ENCODE measurements at places on chromosomes 7 and 10.

- no peaks in the 10 kb centered on the region for H3K4me1 ChIP-seq
- H3K36me3 ChIP-seq, result no peaks in the 10 kb centered on the region
Measured at GRCh38 chr7:132078891-132079735, 497.2 kb downstream of the PLXNA4 start.

- H3K4me1 ChIP-seq, result no peaks in the 10 kb centered on the region
- no peak for DNase-seq
- H3K27ac ChIP-seq, result no peak overlapping the region
- no peak overlapping the region for H3K4me3 ChIP-seq
Measured at GRCh38 chr10:56142092-56142728, 218.8 kb downstream of the ZWINT start.

- H3K36me3 ChIP-seq, result no peaks in the 10 kb centered on the region
- H3K4me3 ChIP-seq, result no peak overlapping the region
- no peaks in the 10 kb centered on the region for H3K4me1 ChIP-seq
- no peak for DNase-seq
Measured at GRCh38 chr7:79272066-79272669, 181.3 kb downstream of the MAGI2 start.

- no peaks in the 10 kb centered on the region for H3K27me3 ChIP-seq
- H3K36me3 ChIP-seq, result no peaks in the 10 kb centered on the region
- DNase-seq, result no peak
- H3K4me1 ChIP-seq, result peaks cover 2% of the 10 kb centered on the region
- no peak overlapping the region for H3K27ac ChIP-seq
- H3K4me3 ChIP-seq, result no peak overlapping the region
Measured at GRCh38 chr10:29537799-29538198, 97.0 kb downstream of the SVIL start.

GRCh38 chr10:88442716-88443115, 140.4 kb downstream of the RNLS start:
- H3K4me3 ChIP-seq, result no peak overlapping the region
- H3K4me1 ChIP-seq, result no peaks in the 10 kb centered on the region
- H3K27ac ChIP-seq, result no peak overlapping the region
- no peak for DNase-seq
- no peaks in the 10 kb centered on the region for H3K27me3 ChIP-seq
- no peaks in the 10 kb centered on the region for H3K36me3 ChIP-seq

DNA sequence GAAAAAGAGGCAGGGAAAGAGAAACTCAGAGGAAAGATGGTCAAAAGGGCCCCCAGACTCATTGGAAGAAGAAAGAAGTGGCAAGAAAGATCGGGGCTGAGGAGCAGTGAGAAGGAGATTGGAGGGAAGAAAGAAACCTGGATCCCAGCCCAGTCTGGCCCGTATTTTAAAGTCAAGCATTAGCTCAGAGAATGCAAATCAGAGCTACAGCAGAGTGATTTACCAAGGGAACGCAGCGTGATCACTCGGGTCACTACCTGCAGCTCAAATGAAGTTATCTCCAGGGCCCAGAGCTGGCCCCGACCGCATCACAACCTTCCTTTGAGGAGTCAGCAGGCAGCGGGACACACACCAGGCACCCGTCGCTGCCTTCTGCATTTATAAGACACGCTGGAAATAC, 72.8 kb downstream of the CARD11 start:
- H3K4me3 ChIP-seq, result no peak overlapping the region
- H3K27me3 ChIP-seq, result no peaks in the 10 kb centered on the region
- peaks cover 36% of the 10 kb centered on the region for H3K4me1 ChIP-seq
- peaks cover 44% of the 10 kb centered on the region for H3K36me3 ChIP-seq

- H3K4me3 ChIP-seq, result no peak overlapping the region
- no peaks in the 10 kb centered on the region for H3K36me3 ChIP-seq
- DNase-seq, result no peak
- no peak overlapping the region for H3K27ac ChIP-seq
- H3K4me1 ChIP-seq, result no peaks in the 10 kb centered on the region
- H3K27me3 ChIP-seq, result no peaks in the 10 kb centered on the region
Measured at GRCh38 chr10:83542774-83543411, 596.4 kb upstream of the GHITM start.

GRCh38 chr10:79608505-79609375, 2.0 kb upstream of the SFTPA1 start:
- DNase-seq, result peak; percentile 68
- no peak overlapping the region for H3K4me3 ChIP-seq
- no peaks in the 10 kb centered on the region for H3K4me1 ChIP-seq
- H3K36me3 ChIP-seq, result no peaks in the 10 kb centered on the region
- H3K27me3 ChIP-seq, result no peaks in the 10 kb centered on the region

GRCh38 chr10:1198453-1199344, 142.5 kb downstream of the WDR37 start:
- DNase-seq, result no peak
- H3K27me3 ChIP-seq, result peaks cover 3% of the 10 kb centered on the region
- peaks cover 5% of the 10 kb centered on the region for H3K4me1 ChIP-seq
- no peak overlapping the region for H3K4me3 ChIP-seq

- no peak overlapping the region for H3K27ac ChIP-seq
- no peak for DNase-seq
Measured at GRCh38 chr7:37759526-37759925, 76.0 kb downstream of the GPR141 start.

DNA sequence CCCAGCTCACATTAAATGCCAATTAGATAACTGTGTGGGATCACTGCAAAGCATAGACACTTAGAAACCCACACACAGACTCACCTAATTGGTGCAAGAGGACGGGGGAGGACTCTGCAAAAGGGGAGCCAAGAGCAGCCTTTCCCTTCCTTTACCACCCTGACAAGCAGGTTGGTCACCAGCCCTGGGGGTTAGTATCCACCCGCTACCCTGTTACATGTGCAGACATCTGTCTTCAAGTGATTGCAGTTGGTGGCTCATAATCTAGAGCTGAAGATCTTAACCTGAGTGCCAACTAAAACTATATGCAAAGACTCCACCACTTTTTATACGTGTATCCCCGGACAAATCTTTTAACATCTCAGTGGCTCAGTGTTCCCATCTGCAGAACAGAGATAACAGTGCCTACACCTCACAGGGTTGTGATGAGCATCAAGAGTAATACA, 56.9 kb downstream of the SORBS1 start:
- no peak overlapping the region for H3K27ac ChIP-seq
- no peak for DNase-seq
- no peak overlapping the region for H3K4me3 ChIP-seq
- no peaks in the 10 kb centered on the region for H3K36me3 ChIP-seq

GRCh38 chr7:44045226-44046014, 918 bp downstream of the DBNL start:
- H3K36me3 ChIP-seq, result peaks cover 46% of the 10 kb centered on the region
- H3K4me1 ChIP-seq, result peaks cover 54% of the 10 kb centered on the region
- H3K27me3 ChIP-seq, result no peaks in the 10 kb centered on the region

- H3K4me1 ChIP-seq, result peaks cover 25% of the 10 kb centered on the region
- peak; percentile 83 for DNase-seq
- H3K36me3 ChIP-seq, result no peaks in the 10 kb centered on the region
- no peak overlapping the region for H3K4me3 ChIP-seq
- no peaks in the 10 kb centered on the region for H3K27me3 ChIP-seq
Measured at GRCh38 chr7:106056513-106057203, 55.5 kb downstream of the SYPL1 start.

DNA sequence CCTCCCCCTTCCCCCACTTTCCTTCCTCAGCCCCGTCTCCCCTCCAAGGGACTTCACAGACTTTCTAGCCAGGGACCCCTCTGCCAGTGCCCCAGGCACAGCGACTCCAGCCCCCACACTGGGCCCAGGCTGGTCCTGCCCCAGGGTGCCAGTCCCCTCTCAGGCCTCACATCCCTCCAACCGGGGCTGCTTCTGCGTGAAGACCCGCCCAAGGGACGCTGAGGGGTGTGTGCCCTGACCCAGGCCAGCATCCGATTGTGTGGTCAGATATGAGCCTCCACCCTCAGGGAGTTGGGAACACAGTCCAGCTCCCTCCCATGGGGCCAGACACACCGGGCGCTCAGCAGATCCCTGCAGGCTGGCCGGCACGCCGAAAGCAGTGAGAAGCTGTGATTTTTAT, 97.0 kb downstream of the MICALL2 start:
- H3K36me3 ChIP-seq, result no peaks in the 10 kb centered on the region
- no peaks in the 10 kb centered on the region for H3K4me1 ChIP-seq
- H3K27me3 ChIP-seq, result peaks cover 11% of the 10 kb centered on the region
- no peak overlapping the region for H3K4me3 ChIP-seq

DNA sequence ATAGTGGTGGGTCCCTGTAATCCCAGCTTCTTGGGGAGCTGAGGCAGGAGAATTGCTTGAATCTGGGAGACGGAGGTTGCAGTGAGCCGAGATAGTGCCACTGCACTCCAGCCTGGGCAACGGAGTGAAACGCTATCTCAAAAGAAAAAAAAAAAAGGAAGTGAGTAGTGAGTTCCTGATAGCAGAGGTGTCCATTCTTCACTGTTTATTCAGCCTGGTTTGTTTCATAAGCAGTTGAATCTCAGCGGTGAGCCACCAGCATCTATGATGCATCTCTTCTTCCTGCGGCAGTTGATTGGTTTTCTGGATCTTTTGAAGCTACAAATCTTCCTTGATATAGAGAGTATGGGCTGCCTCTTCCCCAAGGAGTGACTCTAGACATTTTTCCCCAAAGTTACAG, 316.1 kb upstream of the MTPN start:
- H3K27ac ChIP-seq, result no peak overlapping the region
- DNase-seq, result no peak
- no peak overlapping the region for H3K4me3 ChIP-seq
- H3K27me3 ChIP-seq, result no peaks in the 10 kb centered on the region
- no peaks in the 10 kb centered on the region for H3K36me3 ChIP-seq
- H3K4me1 ChIP-seq, result no peaks in the 10 kb centered on the region

DNA sequence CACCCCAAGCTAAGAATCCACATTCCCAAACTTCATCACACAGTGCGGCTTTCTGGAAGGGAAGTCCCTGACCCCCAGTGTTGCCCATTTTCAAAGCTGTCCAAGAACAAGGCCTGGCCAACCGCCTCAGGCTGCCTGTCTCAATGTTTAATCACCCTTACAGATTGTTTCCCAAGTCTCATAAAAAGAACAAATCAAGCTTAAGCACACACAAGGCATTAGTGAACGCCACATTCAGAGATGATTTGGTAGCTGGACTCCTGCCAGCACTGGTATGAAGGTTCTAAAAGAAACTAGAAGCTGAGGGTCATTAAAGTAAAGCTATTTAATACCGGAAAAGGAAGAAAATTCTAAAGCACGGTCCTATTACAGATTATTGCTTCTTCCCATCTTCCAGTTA, 35.6 kb downstream of the C10orf90 start:
- DNase-seq, result no peak
- no peak overlapping the region for H3K4me3 ChIP-seq
- H3K36me3 ChIP-seq, result no peaks in the 10 kb centered on the region
- H3K27me3 ChIP-seq, result no peaks in the 10 kb centered on the region
- H3K27ac ChIP-seq, result no peak overlapping the region

DNA sequence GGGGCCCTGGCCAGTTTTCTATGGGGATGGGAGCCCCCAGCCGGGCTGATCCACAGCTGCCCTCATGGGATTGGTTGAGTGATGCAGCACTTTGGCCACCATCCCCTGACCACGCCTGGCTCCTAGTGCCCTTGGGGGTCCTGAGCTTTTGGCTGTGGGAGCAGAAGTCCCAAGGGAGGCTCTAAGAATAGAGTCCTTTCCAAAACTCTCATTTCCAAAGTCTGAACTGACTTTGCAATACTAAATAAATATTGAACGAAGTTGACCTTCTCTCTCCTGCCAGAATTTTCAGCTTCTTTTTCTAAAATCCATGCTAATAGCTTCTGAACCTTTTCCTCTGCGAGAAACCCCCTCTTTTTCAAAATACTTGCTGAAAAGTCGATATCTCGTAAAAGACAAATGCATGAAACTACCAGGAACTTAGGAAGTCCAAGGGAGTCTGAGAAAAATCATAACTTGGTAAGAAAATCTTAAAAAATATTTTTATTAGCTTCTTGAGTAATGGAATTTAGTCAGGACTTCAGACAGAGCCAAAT, 62.7 kb upstream of the IGFBP3 start:
- H3K27ac ChIP-seq, result no peak overlapping the region
- no peak for DNase-seq
- H3K4me3 ChIP-seq, result no peak overlapping the region
- H3K27me3 ChIP-seq, result no peaks in the 10 kb centered on the region
- peaks cover 2% of the 10 kb centered on the region for H3K36me3 ChIP-seq
- no peaks in the 10 kb centered on the region for H3K4me1 ChIP-seq

DNA sequence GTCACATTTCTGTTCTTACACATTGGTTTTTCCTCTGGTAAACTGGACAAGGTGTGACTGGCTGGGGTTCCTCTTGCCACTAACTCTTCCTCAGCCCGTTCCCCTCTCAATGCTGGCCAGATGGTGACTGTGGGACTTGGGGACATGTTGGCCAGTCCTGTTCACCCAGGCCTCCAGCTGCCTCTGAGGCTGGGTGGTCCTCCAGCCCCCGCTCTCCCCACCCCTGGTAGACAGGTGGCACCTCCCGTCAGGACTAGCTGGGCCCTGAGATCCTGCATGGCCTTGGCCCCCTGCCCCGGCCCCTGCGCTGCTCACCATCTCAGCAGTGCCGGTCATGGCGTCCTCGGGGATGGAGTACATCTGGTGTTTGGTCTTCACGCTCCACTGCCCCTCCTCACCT, 10.8 kb upstream of the MYL7 start:
- H3K4me1 ChIP-seq, result no peaks in the 10 kb centered on the region
- no peaks in the 10 kb centered on the region for H3K36me3 ChIP-seq
- no peaks in the 10 kb centered on the region for H3K27me3 ChIP-seq
- DNase-seq, result no peak
- H3K4me3 ChIP-seq, result no peak overlapping the region

- H3K27ac ChIP-seq, result no peak overlapping the region
- H3K27me3 ChIP-seq, result peaks cover 4% of the 10 kb centered on the region
- H3K4me1 ChIP-seq, result no peaks in the 10 kb centered on the region
- no peak overlapping the region for H3K4me3 ChIP-seq
- no peak for DNase-seq
Measured at GRCh38 chr10:29820890-29821461, 186.2 kb upstream of the SVIL start.

- no peaks in the 10 kb centered on the region for H3K4me1 ChIP-seq
- no peak within 1 kb of the TSS for H3K27ac ChIP-seq
- H3K4me3 ChIP-seq, result peak within 1 kb of the TSS; percentile 50
- peaks cover 32% of the 10 kb centered on the region for H3K27me3 ChIP-seq
- peak; percentile 24 for DNase-seq
Measured at GRCh38 chr10:117005026-117005526, at the start of gene SHTN1. Gene SHTN1 (minus strand): TSS chr10:117005187. CDS start chr10:117005079, 108 bp downstream.

DNA sequence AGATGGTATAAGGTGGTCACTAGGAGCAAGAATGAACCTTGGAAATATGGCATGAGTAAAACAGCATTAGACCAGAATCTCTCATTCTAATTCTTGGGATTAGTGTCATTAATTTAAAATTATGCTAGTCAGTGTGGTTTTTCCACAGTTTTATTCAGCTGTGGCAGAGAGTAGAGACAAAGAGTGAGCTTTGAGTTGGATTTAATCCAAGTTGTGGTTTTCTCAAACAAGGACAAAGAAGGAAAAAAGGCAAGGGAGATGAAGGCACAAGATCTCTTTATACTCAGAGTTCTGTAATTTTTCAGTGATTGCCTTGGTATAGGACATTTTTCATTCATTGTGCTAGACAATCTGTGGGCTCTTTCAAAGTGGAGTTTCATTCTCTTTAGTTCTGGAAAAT, 28.2 kb upstream of the AKAP9 start:
- no peak for DNase-seq
- peaks cover 6% of the 10 kb centered on the region for H3K27me3 ChIP-seq
- peaks cover 3% of the 10 kb centered on the region for H3K4me1 ChIP-seq
- H3K4me3 ChIP-seq, result no peak overlapping the region
- no peak overlapping the region for H3K27ac ChIP-seq

- no peak for DNase-seq
- H3K4me1 ChIP-seq, result no peaks in the 10 kb centered on the region
- no peak overlapping the region for H3K27ac ChIP-seq
- no peak overlapping the region for H3K4me3 ChIP-seq
- no peaks in the 10 kb centered on the region for H3K27me3 ChIP-seq
- no peaks in the 10 kb centered on the region for H3K36me3 ChIP-seq
Measured at GRCh38 chr7:107029061-107029763, 15.3 kb upstream of the PRKAR2B start.
